ENCODE measurements at places on chromosomes 7 and 10.

DNA sequence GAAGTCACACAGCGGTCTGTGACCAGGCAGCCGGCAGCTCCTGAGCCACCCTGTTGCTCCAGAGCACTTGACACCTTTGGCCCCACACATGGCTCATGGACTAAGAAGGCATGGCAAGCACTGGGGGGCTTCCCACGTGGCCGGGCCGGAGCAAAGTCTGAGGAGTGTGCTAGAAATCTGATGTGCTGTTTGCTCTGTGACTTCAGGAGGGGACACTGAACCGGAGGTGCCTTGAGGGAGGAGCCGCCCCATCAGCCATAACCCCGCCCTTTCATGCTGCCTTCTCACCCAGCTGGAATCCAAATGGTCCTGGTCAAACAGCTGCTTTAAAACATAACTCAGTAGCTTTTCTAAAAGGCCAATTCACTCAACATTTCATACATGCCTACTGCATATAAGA is 33.5 kb downstream of the PROSER2 start:
- no peak for DNase-seq

GRCh38 chr10:131537281-131537680 is 225.8 kb upstream of the TCERG1L start:
- DNase-seq, result no peak

- no peak for DNase-seq
Observed at GRCh38 chr10:1735562-1735961, 1.8 kb downstream of the ADARB2 start.

DNA sequence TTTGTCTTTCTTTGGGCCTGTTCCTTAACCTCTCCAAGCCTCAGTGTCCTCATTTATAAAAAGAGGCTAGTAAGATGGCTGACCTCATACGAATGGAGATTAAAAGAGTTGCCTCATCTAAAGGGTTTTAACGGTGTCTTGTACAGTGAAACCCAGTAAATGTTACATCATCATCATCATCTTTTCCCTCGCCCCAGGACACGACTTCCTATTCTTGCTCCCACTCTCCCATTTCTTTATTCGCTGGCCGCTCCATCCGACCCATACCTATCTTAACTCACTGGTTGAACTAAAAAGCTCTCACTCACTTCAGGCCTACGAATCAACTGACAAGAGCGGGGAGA is 554 bp downstream of the FRA10AC1 start:
- peak; percentile 11 for DNase-seq

- no peak for DNase-seq
Observed at GRCh38 chr10:97058521-97058920, 127.2 kb downstream of the SLIT1 start.

DNA sequence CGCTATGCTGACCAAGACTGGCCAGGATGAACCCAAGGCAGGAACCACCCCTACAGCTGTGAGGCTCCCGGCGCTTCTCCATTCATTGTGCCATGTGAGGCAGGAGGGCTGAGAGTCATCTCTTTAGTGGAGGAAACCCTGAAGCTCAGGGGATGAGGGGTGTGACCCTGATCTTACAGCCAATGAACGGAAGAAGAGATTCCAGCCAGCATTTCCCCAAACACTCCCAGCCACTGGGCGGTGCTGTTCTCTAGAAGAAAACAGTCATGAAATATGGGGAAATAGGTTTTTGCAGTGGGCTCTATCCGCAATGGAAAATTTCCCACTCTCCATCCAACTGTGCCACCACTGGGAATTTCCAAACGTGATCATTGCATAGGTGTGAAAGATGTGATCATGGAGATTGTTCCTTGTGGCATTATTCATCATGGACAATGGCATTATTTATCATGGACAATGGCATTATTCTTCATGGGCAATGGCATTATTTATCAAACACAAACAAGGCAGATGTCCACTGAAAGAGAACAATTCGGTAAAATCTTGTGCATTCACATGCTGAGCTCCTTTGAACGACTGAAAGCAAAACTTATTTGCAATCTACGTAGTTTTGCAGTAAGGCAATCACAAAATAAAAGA is 14.0 kb upstream of the SLC18A2 start:
- DNase-seq, result peak; percentile 47

DNA sequence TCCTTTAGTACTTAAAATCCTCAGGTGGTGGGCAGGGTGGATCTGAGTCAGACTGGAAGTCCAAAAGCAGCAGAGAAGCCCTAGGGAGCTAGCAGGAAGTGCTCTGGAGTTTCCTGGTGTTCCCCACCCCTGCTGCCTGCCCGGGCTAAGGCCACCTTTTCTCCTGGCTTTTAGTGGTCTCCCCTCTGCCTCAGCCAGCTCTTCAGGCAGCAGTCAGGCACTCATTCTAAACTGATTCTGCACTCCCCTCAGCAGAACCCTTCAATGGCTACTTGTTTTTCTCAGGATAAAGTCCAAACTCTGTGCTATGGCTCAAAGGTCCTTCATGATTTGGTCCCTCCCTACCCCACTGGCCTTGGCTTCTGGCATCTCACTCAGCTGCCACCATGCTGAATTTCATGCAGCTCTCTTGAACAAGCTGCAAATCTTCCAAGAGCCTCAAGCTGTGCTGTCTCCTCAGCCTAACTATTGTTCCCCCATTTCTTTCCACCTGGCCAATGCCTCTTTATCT is 28.9 kb upstream of the DNMBP start:
- DNase-seq, result no peak

- no peak for DNase-seq
Observed at GRCh38 chr10:110739811-110740271, 95.7 kb downstream of the RBM20 start.

GRCh38 chr10:78502210-78502936 is 468.7 kb downstream of the RPS24 start:
- DNase-seq, result no peak

DNA sequence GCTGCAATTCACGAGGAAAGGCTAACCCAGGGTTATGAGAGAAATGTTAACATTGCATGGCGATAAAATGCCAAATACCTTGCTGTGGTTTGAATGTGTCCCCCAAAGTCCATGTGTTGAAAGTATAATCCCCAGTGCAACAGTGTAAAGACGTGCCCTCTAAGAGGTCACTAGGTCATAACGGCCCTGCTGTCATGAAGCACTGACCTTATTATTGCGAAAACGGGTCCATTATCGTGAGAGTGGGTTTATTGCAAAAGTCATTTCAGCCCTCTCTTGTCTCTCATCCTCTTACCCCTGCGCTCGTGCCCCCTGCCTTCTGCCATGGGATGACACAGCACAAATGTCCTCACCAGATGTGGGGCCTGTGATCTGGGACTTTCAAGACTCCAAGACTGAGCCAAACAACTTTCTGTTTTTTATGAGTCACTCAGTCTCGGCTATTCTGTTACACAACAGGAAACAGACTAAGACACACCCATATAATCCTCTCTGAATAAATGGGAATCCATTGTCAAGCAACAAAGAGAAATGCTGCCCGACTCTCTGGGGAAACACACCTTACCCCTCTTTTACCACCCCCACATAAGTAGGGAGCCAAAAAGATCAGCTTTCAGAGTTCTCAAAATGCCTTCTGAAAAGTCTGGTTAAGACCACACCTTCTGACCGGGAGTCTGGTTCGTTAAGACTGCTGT is 73.1 kb upstream of the UCN3 start:
- no peak for DNase-seq

- no peak for DNase-seq
Observed at GRCh38 chr10:117457071-117457810, 82.0 kb upstream of the PDZD8 start.

DNA sequence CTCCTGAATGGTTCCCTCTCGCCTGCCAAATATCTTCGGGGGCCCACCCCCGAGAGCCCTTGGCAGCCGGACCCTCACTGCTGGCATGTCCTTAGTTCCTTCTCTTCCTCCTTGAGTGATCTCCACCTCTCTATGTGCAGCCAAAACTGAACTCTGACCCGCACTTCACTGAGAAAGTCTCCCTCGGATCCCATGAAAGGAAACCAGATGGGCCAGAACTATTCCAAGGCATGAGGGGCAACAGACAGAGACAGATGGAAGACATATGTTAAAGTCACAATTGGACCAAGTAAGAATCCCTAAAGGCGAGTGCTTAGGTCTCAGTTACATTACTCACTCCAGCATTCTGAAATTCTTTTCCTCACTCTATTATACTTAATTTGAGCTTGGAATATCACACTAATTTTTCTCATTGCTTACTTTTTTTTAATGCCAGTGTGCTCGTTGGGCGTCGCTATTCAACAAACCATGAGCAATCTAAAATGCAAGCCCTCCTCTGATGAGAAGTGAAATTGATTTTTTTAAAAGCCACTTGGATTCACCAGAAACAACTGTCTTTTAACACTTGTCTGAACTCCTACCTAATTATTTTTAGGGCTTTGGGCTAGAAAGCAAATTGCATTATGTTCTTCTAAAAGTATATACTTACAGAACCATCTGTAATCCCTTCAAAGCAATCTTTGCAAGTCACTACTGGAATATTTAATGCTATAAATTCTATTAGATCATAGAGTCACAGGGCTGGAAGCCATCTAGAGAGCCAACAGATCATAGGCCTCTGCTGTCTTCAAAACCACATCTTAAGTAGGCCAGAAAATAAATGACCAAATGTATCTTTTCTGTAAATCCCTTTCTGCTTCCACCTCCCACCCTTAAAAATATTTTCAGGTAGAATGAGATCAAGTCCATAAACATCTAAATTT is 43.3 kb upstream of the EZH2 start:
- no peak for DNase-seq

- DNase-seq, result no peak
Observed at GRCh38 chr10:72011468-72011867, 47.3 kb downstream of the CHST3 start.

- no peak for DNase-seq
Observed at GRCh38 chr10:44258019-44258418, 126.9 kb downstream of the CXCL12 start.

GRCh38 chr7:105799677-105800076 is 76.7 kb downstream of the ATXN7L1 start:
- DNase-seq, result no peak

DNA sequence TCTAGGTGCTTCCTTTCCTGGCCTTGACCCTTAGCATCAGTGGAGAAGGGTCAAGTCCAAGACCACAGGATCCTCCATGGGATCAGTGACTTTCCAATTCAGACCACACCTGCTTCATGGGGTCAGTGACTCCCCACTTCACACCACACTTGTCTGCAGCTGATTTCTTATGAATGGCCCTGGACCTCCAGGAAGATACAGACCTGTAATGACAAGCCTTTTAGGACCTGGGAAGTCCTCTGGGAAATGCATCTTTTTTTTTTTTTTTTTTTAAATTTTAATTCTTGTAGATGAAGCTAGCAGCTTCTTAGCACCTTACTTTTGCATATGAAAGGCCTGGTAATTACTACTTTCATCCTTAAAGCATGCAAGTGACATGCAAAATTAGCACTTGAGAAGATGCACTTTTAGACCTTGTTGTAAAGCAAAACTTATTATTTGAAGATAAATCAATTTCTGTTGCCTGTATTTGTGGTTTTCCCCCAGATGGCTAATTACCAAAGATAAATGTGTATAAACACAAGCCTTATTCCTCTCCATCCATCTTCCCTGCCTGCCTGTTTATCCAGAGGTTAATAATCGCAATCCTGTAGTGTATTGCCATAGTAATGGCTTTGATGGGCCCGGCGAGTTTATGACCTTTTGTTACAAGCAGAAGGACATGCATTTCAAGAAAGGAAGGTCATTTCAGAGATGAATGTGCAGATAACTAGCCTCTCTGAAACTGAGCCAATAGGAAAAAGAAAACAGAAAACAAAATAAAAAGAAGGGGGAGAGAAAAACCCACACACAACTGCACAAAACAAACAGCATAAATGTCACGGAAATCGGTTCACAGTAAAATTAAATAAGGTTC is 1018.7 kb downstream of the TYW1 start:
- no peak for DNase-seq

GRCh38 chr7:138223402-138223879 is 147.2 kb downstream of the AKR1D1 start:
- DNase-seq, result no peak

GRCh38 chr7:94045581-94045980 is 41.4 kb upstream of the BET1 start:
- no peak for DNase-seq

- peak; percentile 53 for DNase-seq
Observed at GRCh38 chr7:154423231-154423630, 371.0 kb downstream of the DPP6 start.

DNA sequence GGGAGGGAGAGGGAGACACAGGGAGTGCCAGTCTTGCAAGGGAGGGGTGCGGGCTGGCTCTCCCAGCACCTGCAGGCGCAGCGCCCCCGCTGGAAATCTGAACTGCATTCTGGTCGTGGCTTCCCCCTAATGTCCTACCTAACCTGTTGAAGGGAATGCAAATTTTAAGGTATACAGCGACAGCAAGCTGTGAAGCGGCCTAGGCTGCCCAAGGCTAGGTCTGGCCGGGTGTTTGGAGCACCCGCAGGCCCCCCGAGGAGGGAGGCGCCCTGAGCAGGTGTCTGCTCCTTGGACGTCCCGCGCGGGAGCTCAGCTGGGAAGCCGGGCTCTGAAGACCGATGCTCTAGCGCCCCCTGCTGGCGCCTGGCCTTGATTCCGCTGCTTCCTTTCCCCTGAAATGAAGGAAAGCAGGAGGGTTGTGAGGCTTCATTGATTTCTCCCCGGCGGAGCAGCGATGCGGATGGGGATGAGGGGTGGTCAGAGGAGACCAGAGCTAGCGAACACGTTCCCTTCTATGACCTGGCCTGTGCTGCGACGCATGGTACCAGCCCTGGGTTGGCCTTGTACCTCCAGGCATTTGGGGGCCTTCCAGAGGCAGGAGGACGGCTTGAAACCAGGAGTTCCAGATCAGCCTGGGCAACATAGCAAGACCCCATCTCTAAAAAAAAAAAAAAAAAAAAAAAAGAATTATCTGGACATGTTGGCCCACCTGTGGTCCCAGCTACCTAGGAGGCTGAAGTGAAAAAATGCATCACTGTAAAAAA is 601.3 kb downstream of the GALNT17 start:
- peak; percentile 86 for DNase-seq

DNA sequence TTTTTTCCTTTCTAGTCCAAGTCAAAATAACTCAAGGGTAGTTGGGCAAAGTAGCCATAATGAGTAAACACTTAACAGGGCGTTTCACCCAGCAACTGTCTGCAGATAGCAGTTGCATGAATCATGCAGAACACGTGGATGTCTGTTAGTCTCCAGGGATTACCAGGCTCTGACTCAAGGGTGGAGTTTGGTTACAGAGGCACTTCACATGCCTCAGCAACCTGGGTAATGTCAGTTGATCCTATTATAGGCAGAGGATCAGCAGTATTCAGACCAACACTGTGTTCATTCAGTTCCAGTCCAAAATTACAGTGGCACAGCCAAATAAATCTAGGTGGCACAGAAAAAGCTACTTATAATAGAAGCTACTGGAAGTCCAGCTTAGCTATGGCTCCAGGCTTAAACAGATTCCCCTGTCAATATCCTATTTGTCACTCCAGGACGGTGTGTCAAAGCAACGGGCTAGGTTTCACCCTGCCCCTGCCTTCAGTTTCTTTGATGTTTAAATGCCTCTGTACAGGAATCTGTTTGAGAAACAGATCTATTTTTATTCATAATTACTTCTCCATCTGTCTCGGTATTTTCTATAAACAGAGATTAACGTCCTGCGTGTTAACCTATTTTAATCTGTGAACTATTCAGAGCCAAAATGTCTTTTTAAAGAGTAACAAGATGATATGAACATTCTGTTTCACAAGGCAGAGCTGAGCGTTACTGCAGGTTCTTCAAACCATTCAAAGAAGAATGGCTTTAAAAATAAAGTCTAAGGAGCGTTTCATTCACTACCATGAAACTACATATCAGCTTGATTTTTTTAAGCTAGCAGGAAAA is 162.6 kb upstream of the AKR1E2 start:
- DNase-seq, result peak; percentile 66

- DNase-seq, result no peak
Observed at GRCh38 chr7:80132594-80132993, 2.0 kb upstream of the GNAI1 start.

- DNase-seq, result no peak
Observed at GRCh38 chr7:45573661-45574415, at the start of gene ADCY1. ADCY1 (plus strand) TSS chr7:45574368; CDS start chr7:45574544, 176 bp downstream.

Data from WERI-Rb-1 (cell line).